ENCODE measurements at places on chromosomes 3 and 15.

GRCh38 chr15:49918121-49918520 lies 200.9 kb downstream of the ATP8B4 start:
- DNase-seq, result no peak

- no peak for DNase-seq
These were observed 376.2 kb upstream of the C2CD4B start for GRCh38 chr15:62541250-62541649.

- DNase-seq, result no peak
These were observed 314.7 kb downstream of the PYDC2 start for GRCh38 chr3:191775451-191776233.

DNA sequence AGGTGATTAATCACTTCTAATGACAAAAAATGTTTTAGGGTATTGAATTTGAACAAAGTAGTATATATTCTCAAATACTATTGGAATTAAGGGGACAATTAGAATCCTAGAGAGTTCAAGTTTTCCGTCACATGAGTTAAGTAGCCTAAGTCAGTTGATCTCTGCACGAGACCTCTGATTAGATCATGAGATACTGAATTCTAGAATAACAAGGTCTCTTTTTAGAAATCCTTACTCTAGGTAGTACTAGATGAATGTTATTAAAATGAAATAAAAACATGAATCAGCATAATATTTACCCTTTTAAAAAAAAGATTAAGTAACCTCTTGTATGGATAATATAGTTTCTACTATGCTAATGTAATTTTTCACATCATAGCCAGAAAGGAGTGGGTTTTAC lies 43.4 kb downstream of the MYO5A start:
- no peak for DNase-seq

DNA sequence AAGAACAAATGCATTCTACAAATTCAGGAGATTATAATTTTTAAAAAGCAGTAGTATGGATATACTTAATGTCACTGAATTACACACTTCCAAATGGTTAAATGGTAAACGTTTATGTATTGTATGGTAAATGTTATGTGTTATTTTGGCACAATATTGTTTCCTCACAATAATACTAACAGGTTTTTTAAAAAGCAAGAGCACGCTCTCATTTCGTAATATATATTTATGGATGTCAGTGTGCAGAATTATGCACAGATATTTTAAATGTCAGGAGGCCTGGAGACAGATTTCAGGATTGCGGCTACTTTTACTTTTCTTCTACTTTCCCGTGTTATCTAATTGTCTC lies 533 bp downstream of the ZNF445 start:
- DNase-seq, result no peak

DNA sequence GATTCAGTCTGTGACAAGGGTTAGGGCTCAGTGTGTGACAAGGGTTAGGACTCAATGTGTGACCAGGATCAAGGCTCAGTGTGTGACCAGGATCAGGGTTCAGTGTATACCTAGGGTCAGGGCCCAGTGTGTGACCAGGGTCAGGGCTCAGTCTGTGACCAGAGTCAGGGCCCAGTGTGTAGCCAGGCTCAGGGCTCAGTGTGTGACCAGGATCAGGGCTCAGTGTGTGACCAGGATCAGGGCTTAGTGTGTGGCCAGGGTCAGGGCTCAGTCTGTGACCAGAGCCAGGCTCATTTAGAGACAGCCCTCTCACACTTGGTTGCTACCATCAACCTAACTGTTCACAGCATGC lies 24.2 kb downstream of the LOXL1 start:
- no peak for DNase-seq

GRCh38 chr15:90099072-90099867 lies 3.0 kb downstream of the IDH2 start:
- DNase-seq, result no peak

- DNase-seq, result no peak
These were observed 116.3 kb downstream of the DTWD1 start for GRCh38 chr15:49737127-49737526.

GRCh38 chr3:136141291-136141785 lies 54.8 kb downstream of the MSL2 start:
- no peak for DNase-seq

GRCh38 chr15:77326366-77326765 lies 93.5 kb downstream of the PEAK1 start:
- no peak for DNase-seq

GRCh38 chr3:136535906-136536305 lies 216.3 kb downstream of the STAG1 start:
- DNase-seq, result no peak

GRCh38 chr15:78943692-78944091 lies 1.2 kb downstream of the CTSH start:
- no peak for DNase-seq

- no peak for DNase-seq
These were observed 84.8 kb downstream of the PPCDC start for GRCh38 chr15:75107908-75108838.

- no peak for DNase-seq
These were observed 12.5 kb downstream of the PLOD2 start for GRCh38 chr3:146148468-146148931.

- DNase-seq, result no peak
These were observed 209.7 kb upstream of the DCBLD2 start for GRCh38 chr3:99111235-99111634.

DNA sequence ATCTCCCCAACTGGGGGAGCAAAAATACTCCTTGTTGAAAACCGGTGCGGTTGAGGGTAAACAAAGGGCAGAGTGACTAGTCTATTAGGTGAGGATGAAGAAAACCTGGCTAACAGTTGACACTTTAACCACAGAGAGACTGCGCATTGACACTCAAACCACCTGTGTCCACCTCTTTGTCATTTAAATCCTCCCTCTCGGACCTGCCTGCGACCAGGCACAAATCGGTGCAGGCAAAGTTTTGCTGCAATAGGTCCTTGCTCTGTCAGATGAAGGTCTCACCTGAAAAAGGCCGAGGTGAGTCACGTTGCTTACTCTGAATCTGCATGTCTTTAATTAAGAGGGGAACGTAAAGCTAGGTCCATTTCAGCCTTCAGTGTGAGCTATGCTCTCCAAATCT lies 494.1 kb upstream of the DPPA4 start:
- DNase-seq, result no peak

DNA sequence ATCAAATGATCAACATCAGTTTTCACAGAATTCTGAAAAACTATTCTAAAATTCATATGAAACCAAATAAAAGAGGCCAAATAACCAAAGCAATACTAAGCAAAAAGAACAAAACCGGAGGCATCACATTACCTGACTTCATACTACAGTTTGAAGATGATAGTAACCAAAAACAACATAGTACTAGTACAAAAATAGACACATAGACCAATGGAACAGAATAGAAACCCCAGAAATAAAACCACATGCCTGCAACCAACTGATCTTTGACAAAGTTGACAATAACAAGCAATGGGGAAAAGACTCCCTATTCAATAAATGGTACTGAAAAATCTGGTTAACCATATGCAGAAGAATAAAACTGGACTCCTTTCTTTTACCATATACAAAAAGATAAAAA lies 75.7 kb upstream of the FXR1 start:
- no peak for DNase-seq

GRCh38 chr3:29718661-29719065 lies 437.8 kb downstream of the RBMS3 start:
- DNase-seq, result no peak

DNA sequence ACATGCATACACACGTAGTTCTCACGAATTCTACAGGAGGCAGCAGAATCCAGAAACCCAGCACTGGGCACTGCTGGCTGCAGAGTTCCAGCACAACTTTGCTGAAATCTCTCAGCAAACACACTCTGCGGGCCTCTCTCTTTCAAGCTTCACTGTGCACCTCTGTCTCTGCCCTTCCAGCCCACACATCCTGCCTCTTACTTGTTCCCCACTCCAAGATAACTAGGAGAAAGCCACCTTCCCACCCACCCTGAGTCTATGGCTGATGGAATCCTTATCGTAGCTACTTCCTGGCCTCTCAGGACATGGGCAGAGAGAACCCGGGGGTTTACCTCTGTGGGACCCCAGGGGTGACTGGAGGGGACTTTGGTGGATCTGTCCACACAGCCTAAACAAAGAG lies 11.9 kb downstream of the ANP32A start:
- no peak for DNase-seq

- no peak for DNase-seq
These were observed 1080.8 kb downstream of the TUSC7 start for GRCh38 chr3:117790235-117790987.

- no peak for DNase-seq
These were observed 104.0 kb downstream of the KLHL25 start for GRCh38 chr15:85690561-85691231.

Data from NCI-H2171 treated with DMSO at 0.1 percent for 48 hours (cell line).